ENCODE measurements at places on chromosomes 4 and X.

DNA sequence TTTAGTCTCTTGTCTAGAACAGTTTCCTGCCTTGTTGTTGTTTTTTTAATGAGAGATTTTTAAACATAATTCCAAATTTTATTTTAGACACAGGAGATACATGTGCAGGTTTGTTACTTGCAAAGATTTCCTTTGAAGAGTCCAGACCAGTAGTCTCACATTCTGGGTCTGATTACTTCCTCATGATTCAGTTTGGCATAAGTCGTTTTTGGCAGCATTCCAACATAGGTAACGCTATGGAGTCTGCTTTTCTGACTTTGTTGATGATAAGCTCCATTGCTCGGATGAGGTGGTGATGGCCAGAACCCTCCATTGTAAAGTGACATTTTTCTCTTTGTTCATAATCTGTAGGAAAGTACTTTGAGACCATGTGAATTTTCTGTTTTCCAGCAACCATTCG, 74.7 kb downstream of the CLCN4 start:
- no peak for DNase-seq

- DNase-seq, result no peak
Observed at GRCh38 chrX:132648895-132649294, 160.1 kb upstream of the MBNL3 start.

DNA sequence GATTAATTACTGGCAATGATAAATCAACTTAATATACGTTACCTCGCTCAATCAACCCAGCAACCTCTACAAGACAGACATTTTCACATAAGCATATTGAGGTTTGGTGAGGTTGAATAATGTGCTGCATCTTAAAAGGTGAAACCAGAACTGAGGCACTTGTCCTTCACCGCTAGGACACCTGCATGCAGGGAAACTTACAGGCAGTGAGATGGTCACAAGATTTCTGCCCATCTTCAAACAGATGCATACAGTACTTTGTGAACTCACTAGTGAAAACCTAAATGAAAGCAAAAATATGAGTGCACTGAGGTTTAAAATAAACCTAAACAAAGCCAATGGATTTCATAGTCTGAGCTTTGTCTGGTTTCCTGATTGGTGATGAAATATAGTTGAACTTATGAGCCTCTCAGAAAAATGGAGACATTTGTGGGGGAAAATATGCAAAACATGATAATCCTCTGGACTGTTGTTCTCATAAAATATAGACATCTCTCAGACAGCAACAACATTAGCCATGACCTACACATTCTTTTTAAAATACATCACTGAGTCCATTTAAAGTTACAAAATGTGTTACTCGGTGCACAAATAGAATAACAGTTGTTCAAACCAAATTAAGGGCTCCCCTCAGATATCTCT, 20.9 kb upstream of the PRSS12 start:
- DNase-seq, result peak; percentile 45

- DNase-seq, result no peak
Observed at GRCh38 chr4:179748837-179749236, 2306.6 kb upstream of the AGA start.

- no peak for DNase-seq
Observed at GRCh38 chr4:13903061-13903460, 275.5 kb upstream of the BOD1L1 start.

- DNase-seq, result no peak
Observed at GRCh38 chrX:11040405-11040804, 70.7 kb upstream of the HCCS start.

- DNase-seq, result no peak
Observed at GRCh38 chr4:5044341-5044740, 6.9 kb upstream of the STK32B start.

DNA sequence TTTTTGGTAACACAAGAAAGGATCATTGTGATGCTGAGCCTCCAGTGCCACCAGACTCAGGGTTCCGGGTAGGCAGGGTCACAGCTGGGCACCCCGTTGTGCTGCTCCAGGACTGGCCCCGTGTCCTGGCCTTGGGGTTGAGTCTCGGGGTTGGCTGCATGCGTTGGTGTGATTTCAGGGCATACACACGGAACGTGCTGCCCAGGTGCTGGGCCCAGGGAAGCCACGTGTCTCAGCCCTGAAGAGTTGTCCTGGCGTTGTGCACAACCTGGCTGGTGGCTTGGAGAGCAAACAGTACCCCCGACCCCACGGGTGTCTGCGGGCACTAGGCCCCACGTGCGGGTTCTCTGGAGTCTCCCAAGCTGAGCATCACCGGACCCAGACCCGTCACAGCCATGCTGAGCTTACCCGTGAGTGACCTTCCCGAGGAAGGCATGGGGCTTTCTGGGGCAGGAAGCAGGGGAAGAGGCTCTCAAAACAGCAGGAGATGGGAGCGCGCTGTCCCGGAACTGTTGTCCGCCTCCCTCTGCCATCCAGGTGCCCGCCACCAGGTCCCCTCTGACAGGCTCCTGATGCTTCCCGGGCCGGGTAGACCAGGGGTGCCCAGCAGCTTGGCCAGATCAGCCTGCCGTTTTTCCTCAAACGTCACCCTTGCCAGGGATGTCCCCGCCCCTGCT, 66.1 kb upstream of the ENPP6 start:
- no peak for DNase-seq

- peak; percentile 74 for DNase-seq
Observed at GRCh38 chr4:127622921-127623796, 9.6 kb upstream of the INTU start.

- DNase-seq, result peak; percentile 5
Observed at GRCh38 chr4:55730280-55730931, 89.2 kb upstream of the EXOC1L start.

- peak; percentile 56 for DNase-seq
Observed at GRCh38 chr4:95250544-95251137, 298.1 kb downstream of the UNC5C start.

DNA sequence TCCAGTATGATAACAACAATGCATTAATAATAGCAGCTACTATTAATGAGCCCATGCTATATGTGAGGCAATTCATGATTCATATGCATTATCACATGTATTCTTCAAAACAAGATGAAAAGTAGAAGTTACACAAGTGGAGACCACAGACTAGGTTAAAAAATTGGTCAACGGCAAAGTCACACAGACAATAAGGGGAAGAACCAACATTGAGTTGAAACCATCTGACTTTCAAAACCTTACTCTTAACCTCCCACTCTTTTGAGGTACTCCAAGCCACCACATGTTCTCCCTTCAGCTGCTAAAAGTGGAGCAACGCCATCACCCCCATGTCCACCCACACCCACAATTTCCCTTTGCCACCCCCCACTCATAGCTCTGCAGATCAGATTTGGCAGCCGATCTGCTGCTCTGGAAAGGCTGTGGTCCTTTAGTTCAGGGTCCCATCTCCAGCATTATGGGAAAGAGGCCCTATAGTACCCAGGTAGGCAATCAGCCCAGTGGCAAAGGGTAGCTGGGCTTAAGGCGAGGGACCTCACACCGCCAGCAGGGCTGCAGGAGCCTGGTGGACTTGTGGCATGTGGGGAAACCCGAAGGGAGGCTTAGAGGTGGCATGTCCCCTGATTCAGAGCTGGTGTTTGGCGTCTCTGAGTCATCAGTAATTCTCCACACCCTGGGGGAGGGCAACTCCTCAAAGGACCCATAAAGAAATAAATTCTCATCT, 33.5 kb upstream of the CYBB start:
- DNase-seq, result no peak

- no peak for DNase-seq
Observed at GRCh38 chrX:1725472-1725871, 110.6 kb downstream of the ASMT start.

- no peak for DNase-seq
Observed at GRCh38 chr4:152613841-152614721, 65.7 kb downstream of the TMEM154 start.

DNA sequence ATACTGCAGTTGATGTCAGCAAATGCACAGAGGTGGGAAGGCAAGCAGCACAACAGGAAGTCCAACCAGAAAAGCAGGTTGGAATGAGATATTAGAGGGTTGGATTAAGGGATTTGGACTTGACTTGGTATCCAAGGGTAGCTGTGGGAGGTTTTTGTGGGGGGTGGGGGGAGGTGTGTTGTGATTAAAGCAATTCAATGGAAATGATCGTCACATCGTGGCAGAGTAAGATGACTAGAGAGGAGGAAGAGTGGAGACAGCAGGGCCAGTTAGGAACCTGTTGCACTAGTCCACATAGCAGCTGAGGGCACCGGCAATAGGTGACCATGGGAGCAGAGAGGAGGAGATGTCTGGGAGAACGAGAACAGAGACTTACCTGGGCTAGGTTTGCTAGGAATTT, 2.4 kb downstream of the SLC25A43 start:
- DNase-seq, result no peak

DNA sequence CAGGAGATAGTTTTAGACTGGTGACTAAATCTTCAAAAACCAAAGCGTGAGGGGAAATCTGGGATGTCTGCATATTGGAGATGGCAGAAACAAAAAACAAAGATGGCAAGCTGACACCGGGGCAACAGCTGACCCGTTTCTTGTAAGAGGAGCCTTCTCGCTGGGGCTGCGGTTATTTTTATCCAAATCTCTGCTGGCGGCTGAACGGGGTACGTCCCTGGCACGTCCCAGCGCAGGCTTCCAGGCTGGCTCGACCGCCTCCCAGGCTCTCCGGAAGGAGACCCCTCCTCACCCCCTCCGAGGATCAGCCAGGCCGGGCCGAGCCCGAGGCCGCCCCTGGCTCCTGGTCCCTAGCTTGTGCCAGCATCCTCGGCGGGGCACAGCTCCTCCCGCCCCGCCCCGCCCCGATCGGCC, 403 bp downstream of the SGCB start:
- peak; percentile 82 for DNase-seq

GRCh38 chr4:39353478-39354253, 12.5 kb downstream of the RFC1 start:
- DNase-seq, result no peak

- DNase-seq, result no peak
Observed at GRCh38 chrX:9420275-9421265, 44.3 kb upstream of the TBL1X start.

DNA sequence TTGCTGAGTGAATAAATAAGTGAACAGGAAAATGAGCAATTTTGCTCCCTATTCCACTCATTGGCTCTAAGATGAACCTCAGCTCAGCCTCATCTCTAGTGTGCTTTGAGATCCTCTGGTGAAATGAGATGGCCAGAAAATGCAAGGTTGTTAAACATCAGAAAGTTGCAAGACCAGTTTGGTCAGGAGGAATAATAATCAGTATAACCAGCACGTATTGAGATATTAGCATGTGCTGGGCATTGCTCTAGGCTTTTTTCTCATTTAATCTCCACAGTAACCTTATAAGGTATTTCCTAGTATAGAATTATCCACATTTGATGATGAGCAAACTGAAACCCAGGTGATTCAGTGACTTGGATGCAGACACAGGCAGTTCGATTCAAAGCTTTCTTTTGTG, 110.5 kb upstream of the PAK3 start:
- DNase-seq, result no peak

DNA sequence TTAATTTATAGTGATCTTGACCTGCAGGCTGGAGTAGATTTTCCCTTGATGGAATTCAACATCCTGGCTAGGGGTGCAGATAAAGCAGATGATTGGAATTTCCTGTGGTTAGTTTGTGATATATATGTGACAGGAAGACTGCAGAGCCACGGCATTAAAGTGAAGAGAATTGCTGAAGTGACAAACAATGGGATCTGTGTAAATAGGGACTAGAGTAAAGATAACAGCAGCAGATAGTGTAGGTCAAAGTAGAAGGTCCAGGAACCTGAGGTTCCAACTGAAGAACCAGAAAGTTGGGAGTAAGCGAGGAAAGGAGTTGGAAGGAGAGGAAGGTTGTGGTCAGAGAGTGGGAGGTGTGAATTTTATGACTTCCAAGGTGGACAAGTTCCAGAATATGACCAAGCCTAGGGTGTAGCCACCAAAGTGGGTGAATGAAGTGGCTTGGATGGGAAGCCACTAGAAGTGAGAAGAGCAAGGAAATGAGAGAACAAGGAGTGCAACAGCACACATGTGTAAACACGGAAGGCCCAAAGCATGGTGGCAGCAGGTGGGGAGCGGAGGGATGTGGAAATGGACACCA, 325.0 kb downstream of the RAB28 start:
- DNase-seq, result peak; percentile 7

DNA sequence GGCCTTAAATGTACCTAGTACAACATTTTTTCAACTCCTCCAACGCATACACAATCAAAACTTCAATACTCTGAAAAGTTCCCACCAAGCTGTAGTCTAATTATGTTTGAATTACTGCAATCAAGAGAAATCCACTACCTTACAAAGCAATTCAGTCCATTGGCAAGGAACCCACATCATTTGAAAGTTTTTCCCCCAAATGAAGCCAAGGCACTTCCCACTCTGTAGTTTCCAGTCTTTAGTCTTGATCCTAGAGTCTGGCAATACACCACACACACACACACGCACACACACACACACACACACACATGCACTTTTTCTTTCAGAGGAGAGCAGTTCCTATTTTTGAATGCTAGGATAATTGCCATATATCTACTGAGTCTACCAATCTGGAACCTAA, 79.6 kb downstream of the ANTXR2 start:
- DNase-seq, result no peak

GRCh38 chr4:104462641-104463040, 32.1 kb downstream of the CXXC4 start:
- DNase-seq, result no peak

DNA sequence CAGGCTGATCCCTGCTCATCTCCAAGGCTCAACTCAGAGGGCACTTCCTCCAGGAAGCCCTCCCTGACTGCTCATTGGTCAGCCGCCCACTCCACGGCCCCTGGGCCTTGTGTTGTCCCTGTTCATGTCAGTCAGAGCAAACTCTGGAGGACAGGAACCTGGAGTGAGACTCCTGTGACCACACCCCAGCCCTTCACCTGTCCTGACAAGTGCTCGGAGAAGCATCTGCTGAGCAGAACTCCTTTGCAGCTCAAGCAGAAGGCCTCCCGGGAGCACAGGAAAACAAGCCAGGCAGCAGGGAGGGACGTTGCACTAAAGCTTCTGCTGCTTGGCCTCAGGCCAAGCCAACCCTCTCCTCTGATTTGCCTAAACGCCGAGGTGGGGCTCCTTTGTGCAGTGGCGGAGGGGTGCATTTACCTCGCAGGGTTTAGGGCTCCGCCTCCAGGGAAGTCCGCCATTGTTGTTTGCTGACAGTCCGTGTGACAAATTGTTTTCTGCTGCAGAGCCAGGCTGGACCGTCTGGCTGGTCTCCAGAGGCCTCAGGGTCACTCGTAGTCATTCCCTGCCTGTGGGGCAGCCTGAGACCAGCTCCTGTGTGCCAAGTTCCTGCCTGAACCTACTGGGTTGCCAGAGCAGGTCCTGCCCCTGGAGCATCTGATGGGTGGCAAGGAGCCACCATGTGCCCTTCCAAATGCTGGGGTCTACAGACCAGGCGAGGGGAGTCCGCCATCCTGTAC, 61.8 kb downstream of the C4orf50 start:
- peak; percentile 74 for DNase-seq

DNA sequence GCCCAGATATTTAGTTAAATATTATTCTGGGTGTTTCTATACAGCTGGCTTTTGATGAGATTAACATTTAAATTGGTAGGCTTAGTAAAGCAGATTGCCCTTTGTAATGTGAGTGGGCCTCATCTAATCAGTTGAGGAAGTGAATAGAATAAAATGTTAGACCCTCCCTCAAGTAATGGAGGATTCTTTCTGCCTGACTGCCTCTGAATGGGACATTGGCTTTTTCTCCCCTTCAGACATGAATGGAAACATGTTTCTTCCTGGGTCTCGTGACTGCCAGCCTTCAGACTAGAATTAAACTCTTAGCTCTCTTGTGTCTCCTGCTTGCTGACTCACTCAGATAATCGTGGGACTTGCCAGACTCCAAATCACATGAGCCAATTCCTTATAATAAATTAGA, 266.7 kb downstream of the INPP4B start:
- DNase-seq, result no peak

All from kidney (tissue), 22 donors.